ENCODE measurements at places on chromosomes 12 and 14.

DNA sequence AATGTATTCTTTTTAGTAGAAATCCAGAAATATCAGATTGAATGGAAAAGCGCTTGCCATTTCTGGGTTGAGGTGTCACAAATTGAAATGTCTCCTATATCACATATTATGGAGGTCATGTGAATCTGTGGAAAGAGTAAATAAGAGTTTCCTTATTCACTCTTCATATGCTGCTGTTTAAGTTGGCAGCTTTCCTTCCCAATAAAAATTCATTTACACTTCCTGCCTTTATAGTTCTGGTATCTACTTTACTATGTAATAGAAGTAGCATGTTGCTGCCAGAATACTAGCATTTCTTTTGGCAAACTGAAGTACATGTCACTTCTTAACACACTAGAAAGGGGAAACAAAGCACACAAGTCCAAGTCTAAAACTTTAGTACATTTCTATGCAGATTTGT, 60.8 kb downstream of the SDR9C7 start:
- DNase-seq: no peak

DNA sequence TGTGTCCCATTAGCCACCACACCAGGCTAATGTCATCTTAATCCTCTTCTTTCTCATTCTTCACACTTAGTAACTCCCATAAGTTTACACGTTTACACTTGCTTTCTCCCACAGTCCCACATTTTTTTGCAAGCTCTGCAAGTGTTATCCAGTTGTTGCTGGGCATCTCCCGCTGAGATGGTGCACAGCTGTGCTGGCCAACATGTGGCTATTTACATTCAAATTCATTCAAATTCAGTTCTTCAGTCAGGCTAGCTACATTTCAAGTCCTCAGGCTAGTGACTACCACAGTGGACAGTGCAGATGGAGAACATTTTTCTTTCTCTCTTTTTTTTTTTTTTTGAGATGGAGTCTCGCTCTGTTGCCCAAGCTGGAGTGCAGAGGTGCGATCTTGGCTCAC, 9.8 kb upstream of the TEAD4 start:
- DNase-seq: no peak

- no peak for DNase-seq
Observed at GRCh38 chr12:113900716-113901115, 65.4 kb downstream of the RBM19 start.

DNA sequence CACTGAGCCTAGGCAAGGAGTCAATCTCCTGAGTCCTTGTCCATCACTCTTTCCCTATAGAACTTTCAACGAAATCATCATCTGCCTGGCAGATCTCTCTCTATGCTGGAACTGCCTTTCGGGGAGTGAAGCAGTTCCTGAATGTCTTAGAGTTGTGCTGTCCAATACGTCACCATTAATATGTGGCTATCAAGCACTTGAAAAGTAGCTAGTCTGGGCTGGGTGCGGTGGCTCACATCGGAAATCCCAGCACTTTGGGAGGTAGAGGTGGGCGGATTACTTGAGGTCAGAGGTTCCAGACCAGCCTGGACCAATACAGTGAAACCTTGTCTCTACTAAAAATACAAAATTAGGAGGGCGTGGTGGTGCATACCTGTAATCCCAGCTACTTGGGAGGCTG, 35.1 kb downstream of the NRDE2 start:
- DNase-seq: no peak

DNA sequence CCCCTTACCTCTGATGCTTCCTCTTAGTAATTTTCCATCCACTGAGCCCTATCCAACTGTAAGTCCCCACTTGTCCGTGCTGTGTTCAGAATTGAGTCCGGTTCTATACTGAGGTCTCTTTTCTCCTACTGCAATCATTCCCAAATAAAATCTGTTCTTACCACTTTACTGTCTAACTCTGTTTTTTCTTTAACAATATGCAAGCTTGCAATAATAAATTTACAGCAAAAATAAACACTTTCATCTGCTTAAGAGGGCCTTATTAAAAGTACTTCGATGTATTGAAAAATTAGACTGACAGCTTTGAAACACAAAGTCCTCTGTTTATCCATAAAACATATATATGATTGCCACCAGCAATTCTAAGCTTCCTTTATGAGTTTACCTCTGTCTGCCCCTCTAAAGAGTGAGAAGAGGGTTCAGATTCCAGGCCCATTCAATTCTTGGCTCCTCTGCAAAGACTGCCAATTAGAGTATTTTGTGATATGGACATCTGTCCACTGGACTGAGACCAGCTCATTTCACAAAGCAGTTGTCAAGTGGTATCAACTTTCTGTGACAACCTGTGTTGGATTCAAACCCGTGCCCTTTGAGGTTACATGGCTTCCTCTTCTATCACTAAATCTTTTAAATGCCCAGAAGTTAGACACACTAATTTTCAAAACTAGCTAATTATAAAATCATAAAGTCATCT, 39.9 kb upstream of the G2E3 start:
- DNase-seq: no peak

DNA sequence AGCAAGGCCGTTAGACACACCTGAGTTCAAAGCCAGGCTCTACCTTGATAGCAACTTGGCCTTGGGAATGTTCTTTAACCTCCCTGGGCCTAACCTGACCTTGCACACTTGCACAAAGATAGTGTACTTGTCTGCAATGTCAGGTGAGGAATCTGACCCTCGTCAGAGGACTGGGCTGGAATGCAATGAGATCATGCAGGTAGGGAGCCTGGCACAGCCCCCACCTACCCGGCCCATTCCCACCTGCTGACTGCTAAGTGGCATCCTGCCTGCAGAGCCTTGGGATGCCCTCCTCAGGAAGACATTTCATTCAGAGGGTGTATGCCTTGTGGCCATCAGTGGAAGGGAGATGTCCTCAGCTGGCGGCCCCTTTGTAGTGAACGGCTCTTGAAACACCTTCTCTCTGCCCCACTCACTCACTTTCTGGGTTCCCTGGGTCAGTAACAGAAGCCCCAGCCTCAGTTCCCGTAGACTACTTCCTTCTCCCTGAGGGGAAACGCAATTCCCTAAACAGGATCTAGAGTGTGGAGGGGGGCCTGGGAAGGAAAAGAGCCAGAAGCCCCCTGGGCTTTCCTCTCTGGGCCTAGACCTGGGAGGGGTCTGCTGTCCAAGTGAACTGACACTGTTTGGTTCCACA, 68.0 kb upstream of the DICER1 start:
- DNase-seq: no peak

DNA sequence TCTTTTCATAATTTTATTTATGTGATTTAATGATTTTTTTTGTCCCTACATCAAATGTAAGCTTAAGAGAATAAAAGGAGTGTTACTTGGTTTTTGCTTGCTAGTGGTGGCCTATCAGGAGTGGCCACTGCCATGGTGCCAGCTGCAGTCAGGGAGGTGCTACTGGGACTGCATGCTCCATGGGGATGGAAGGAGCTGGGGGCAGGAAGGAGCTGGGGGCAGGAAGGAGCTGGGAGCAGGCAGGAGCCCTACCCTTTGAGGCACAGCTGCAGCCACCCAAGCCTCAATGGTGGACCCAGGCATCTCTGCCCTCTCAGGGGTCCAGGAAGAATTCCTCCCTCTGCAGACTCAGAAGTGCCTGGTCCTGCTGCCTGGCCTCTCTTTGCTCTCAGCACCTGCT, 796.0 kb downstream of the SLC16A7 start:
- DNase-seq: no peak

Measured in bone marrow (tissue), 2 donors.